ENCODE measurements at places on chromosomes 7 and 10.

- DNase-seq: no peak
Observed at GRCh38 chr10:33237736-33238624, 96.5 kb downstream of the NRP1 start.

GRCh38 chr7:98719396-98719795 lies 102.3 kb downstream of the NPTX2 start:
- DNase-seq: no peak

DNA sequence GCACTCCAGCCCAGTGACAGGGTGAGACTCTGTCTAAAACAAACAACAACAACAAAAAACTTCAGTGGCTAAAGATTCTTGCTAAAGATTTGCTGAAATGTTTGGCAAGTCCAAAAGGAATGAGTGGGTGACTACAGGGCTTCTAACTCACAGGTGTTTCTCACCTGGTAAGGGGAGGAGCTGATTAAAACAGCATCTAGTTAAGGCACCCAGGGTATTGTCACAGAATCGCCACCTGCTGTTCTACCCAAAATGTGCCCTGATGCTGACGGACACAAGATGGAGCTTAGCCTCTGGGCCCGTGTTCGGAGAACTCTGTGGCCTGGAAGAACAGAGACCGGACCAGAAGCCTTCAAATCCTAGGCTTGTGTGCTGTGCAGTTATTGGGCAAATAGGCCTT lies 336.0 kb upstream of the GALNT17 start:
- no peak for DNase-seq

DNA sequence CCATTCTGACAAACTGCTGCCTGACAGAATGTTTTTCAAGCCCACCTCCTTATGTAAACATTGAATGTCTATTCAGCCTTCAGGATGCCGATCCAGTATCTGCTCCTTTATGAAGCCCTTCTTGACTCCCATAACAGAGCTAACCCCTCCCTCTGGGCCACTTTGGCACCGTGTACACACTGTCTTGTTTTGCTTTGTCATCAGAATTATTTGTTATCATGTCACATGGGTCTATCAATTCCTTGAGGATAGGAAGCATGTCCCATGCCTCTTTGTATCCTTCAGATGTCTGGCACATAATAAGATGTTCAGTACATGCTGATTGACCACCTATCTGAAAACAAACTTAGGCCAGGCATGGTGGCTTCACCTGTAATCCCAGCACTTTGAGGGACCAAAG lies 92.3 kb downstream of the PRLHR start:
- no peak for DNase-seq

DNA sequence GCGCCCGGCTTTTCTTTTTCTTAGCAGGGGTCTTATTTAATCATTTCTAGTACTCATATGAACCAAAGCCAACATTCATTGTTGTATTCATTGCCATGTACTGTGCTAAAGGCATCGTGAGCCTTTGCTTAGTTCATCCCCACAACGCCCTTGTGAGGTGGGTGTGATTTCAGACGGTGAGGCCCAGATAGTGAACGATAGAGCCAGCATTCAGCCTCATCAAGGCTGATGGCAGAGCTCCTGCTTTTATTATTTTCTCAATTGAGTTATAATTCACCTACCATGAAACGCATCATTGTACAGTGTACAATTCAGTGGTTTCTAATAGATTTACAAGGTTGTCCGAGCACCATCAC lies 50.1 kb downstream of the HK1 start:
- DNase-seq: no peak

DNA sequence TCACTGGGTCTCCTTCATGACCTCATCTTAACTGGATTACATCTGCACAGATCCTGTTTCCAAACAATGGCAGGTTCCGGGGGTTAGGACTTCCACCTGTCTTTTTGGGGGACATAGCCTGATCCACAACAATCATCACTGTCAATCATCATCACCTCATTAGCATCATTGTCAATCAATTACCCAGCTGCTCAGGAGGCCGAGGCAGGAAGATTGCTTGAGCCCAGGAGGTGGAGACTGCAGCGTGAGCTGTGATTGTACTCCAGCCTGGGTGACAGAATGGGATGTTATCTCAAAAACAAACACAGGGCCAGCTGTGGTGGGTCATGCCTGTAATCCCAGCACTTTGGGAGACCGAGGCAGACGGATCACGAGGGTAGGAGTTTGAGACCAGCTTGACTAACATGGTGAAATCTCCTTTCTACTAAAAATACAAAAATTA lies 18.7 kb downstream of the AMZ1 start:
- DNase-seq: no peak

GRCh38 chr7:43905956-43906330 lies 453 bp downstream of the URGCP start:
- no peak for DNase-seq

- no peak for DNase-seq
Observed at GRCh38 chr10:21160116-21160515, 263.0 kb upstream of the NEBL start.

- DNase-seq: no peak
Observed at GRCh38 chr7:151439855-151440798, at the start of gene CRYGN. CRYGN (minus strand) TSS chr7:151440141; CDS start chr7:151439917, 224 bp downstream.

- DNase-seq: no peak
Observed at GRCh38 chr10:103168438-103168837, 24.6 kb downstream of the NT5C2 start.

GRCh38 chr10:24034571-24034970 lies 174.4 kb upstream of the KIAA1217 start:
- DNase-seq: no peak

- DNase-seq: no peak
Observed at GRCh38 chr7:41701068-41701941, 1.6 kb downstream of the INHBA start.

GRCh38 chr7:55066524-55066923 lies 47.7 kb downstream of the EGFR start:
- DNase-seq: no peak

DNA sequence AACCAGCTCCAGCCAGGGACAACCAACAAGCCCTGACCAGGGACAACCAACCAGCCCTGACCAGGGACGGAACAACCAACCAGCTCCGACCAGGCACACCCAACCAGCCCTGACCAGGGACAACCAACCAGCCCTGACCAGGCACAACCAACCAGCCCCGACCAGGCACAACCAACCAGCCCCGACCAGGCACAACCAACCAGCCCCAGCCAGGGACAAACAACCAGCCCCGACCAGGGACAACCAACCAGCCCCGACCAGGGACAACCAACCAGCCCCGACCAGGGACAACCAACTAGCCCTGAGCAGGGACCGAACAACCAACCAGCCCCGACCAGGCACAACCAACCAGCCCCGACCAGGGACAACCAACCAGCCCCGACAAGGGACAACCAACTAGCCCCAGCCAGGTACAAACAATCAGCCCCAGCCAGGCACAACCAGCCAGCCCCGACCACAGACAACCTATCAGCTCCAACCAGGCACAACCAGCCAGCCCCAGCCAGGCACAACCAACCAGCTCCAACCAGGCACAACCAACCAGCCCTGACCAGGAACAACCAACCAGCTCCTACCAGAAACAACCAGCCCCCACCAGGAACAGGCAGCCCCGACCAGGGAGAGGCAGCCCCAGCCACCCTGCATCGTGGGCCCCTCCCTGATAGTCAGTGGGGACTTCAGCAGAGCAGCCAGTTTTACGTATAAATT lies 56.4 kb downstream of the PROSER2 start:
- DNase-seq: no peak

- no peak for DNase-seq
Observed at GRCh38 chr7:36311539-36311938, 78.1 kb upstream of the ANLN start.

GRCh38 chr10:68165643-68166042 lies 56.4 kb downstream of the MYPN start:
- DNase-seq: no peak

DNA sequence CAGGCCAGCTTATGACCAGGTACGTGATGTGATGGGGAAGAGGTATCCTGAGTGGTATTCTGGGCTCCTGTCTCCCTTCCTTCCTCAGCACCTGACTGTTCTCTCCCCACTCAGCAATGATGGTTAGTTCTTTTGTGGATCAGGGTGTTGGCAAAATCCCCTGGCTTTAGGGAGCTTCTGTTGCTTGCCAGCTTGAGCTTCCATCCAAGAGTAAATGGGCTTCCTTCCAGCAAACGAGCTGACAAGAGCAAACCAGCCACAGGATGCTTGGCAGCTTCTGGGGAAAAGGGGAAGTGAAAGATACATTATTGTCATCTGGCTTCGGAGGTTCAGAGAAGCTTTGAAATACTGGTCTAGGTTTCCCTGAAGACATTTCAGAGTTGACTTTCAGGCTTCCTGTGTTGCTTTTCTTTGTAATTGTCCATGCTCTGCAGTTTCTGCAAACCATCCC lies 5.2 kb downstream of the DUSP5 start:
- no peak for DNase-seq

- DNase-seq: no peak
Observed at GRCh38 chr7:43851805-43852204, 17.5 kb downstream of the MRPS24 start.

- no peak for DNase-seq
Observed at GRCh38 chr10:1214882-1215540, 158.8 kb downstream of the WDR37 start.

GRCh38 chr10:56068473-56069263 lies 292.4 kb downstream of the ZWINT start:
- DNase-seq: no peak

DNA sequence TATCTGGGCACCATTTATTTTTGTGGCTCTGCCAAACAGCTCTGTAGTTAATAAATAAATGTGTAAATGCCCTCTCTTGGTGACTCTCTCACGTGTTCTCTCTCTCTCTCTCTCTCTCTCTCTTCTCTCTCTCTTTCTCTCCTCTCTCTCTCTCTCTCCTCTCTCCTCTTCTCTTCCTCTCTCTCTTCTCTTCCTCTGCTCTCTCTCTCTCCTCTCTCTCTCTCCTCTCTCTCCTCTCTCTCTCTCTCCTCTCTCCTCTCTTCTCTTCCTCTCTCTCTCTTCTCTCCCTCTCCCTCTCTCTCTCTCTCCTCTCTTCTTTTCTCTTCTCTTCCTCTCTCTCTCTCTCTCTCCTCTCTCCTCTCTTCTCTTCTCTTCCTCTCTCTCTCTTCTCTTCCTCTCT lies 145.8 kb upstream of the TMEM72 start:
- DNase-seq: no peak

DNA sequence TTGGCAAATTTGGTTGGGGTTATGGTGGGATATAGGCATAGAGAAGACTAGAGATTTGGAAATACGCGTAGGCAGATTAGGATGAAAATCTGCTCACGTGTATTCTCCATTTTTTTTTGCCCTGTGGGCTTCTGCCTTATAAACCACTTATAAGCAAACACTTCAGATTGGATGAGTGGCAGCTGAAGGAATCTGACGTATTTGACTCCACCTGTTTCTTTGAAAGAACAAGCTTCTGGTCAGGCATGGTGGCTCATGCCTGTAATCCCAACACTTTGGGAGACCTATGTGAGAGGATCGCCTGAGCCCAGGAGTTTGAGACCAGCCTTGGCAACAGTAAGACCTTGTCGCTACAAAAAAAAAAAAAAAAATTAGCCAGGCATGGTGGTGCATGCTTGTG lies 5.1 kb downstream of the STK31 start:
- no peak for DNase-seq

- DNase-seq: no peak
Observed at GRCh38 chr7:32221056-32221455, 150.8 kb upstream of the PDE1C start.

DNA sequence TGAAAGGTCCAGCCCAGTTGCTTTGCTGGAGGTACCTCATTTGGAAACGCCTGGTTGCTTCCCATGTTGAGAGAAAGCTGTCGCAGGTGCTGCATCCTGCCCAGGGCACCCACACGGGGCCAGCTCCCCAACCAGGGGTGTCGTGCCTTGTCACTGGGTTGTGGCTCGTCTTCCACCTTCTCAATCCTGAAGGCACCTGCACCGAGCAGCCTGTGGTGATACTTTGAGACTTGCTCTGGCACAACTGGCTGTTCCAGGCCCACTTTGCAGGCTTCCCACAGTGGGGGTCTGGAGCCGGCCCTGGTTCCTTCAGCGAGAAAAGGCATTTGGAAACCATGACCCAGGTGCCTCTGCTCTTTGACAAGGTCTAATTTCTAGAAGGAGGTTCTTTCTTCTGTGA lies 197.3 kb upstream of the PPP2R2D start:
- no peak for DNase-seq

- DNase-seq: no peak
Observed at GRCh38 chr10:109202111-109202510, 721.2 kb downstream of the XPNPEP1 start.

- no peak for DNase-seq
Observed at GRCh38 chr7:3722396-3722922, 421.4 kb downstream of the SDK1 start.

- DNase-seq: no peak
Observed at GRCh38 chr7:68015122-68015977, 1018.7 kb downstream of the TYW1 start.

GRCh38 chr10:131203456-131204357 lies 107.8 kb downstream of the TCERG1L start:
- no peak for DNase-seq

DNA sequence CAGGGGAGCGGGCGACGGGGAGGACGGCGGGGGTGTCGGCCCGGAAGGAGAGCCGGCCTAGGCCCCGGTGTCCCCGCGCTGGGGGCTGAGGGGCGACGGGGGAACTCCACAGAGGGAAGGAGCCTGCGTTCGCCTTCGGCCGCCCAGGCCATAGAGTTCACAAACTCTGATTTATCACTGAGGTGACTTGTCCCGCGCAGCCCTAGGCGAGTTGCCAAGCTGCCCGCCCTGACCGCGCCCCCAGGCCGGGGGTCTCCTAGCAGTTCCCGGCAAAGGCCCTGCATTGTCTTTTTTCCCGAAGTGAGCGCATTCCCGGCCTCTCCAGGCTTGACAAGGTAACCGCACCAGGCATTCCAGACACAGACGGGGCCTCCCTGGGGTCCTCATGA lies 2.9 kb upstream of the NKX6-2 start:
- DNase-seq: no peak

- no peak for DNase-seq
Observed at GRCh38 chr7:93008833-93009232, 108.9 kb downstream of the SAMD9 start.

- no peak for DNase-seq
Observed at GRCh38 chr7:23544913-23545354, 13.2 kb upstream of the TRA2A start.

- no peak for DNase-seq
Observed at GRCh38 chr7:141567432-141567831, 16.2 kb downstream of the AGK start.

DNA sequence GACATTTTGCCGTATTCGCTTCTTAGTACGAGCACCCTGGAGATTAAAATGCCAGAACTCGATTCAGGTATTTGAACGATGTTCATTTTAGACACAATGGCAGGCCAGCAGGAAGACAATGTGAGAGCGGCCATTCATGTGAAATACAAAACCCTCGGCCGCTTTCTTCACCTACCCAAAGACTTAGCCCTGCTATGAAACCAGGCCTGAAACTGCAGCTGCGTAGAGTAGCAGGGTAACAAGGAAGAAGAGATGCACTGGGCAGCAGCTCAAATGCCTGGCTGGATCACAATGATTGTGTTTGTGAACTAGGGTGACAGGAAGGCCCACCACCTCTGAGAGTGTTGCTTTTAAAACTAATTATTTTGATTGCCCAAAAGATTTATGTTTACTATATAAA lies 234.8 kb downstream of the TRIL start:
- no peak for DNase-seq

GRCh38 chr10:4337563-4337962 lies 488.4 kb upstream of the AKR1E2 start:
- no peak for DNase-seq
